ENCODE measurements at places on chromosomes 16 and 17.

GRCh38 chr16:21650521-21650920 lies 1.9 kb downstream of the IGSF6 start:
- no peak for DNase-seq

DNA sequence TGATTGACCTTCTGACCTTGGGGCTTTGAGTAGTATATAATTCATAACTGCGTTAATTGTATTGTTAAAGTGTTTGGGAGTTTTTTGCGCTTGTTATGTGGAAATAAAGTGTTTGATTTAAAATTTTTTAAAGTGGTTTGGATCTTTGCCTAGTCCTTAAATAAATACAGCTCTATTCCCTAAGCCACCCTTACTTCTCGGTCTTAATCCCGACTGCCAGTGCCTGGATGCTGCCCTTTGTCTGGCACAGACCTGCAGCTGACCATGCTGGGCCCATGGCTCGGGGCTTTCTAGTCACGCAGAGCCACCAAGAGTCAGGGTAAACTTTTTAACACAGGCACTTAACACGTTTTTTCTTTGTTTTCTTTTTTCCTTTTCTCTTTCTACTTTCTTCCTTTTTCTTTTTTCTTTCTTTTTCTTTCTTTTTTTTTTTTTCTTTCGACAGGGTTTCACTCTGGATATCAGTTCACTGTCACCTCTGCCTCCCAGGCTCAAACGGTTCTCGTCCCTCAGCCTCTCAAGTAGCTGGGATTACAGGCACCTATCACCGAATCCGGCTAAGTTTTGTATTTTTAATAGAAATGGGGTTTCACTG lies 19.6 kb upstream of the SLC5A11 start:
- DNase-seq: no peak

DNA sequence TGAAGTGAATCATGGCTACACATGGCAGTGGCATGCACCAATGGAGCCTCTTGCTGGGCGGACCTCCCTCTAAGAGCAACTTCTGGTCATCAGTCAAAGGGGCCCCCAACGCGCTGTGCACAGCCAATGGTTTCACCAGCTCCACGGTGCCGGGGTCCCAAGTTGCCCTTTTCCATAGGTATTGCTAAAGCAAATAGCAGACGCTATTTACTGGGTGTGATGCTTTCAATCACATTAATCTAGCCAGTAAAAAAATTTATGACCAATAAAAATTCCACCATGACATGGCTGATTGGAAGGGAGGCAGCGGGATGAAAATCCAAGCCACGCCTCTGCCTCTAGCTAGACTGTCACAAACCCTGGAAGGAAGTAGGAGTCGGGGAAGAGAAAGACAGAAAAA lies 680.3 kb upstream of the SOX9 start:
- DNase-seq: no peak

- DNase-seq: no peak
These were observed 222.9 kb downstream of the CPPED1 start for GRCh38 chr16:12580809-12581208.

GRCh38 chr17:45020354-45021138 lies 30.9 kb downstream of the DCAKD start:
- peak; percentile 10 for DNase-seq

DNA sequence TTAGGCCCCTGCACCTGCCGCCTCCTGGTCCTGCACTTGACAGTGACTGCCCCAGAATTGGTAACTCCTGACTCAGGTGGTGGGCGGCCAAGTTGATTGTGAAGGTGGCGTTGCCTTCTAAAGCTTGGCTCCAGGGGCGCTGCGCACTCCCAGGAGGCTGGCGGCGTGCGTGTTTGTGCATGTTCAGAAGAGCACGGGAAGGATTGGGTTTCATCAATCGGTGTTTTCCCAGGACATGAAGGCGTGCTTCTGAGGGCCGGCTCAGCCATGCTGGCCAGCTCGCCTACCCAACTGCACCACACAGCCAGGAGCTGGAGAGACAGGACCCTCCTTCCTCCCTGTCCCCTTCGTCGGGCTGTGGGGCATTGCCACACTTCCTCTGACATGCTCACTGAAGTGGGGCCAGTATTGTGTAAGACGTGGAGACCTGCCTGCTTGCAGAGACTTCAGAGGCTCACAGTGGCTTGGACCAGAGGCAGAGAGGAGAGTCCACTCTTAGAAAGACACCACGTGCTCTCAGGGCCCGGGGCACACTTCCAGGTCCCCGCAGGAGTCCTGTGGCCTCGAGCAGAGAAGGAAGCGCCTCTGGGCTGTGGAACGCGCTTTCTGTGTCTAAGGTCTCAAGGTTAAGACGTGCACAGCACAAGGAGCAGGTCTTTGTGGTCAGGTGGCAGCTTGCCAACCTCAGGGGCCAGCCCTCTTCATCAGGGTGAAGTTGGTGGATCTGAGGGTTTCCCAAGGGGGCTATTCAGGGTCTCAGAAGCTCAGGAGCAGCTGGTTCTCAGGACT lies 2.8 kb downstream of the RAB40C start:
- DNase-seq: no peak

Measured in epithelial cell of proximal tubule (primary cell).